Suprapubic skin (tissue), 4 donors: ENCODE measurements at places on chromosomes 3 and 15. TPM values are rescaled to one million over a fixed set of nuclear protein-coding genes. Genes with fewer than 3 reads are reported as not detected.

GRCh38 chr3:50484722-50485121, 18.7 kb downstream of the CACNA2D2 start:
- no peak for DNase-seq
- no peaks in the 10 kb centered on the region for H3K27me3 ChIP-seq
- no peaks in the 10 kb centered on the region for H3K36me3 ChIP-seq
- H3K27ac ChIP-seq = no peak overlapping the region

The BNIP2 gene
- 118 TPM for total RNA-seq

The LSMEM2 gene
- total RNA-seq = 0.30 TPM

The CDHR4 gene
- 0.45 TPM for total RNA-seq

GRCh38 chr15:62365795-62366442, 200.8 kb upstream of the C2CD4B start:
- H3K27ac ChIP-seq = no peak overlapping the region
- peaks cover 10% of the 10 kb centered on the region for H3K27me3 ChIP-seq
- no peaks in the 10 kb centered on the region for H3K36me3 ChIP-seq
- no peaks in the 10 kb centered on the region for H3K4me1 ChIP-seq
- no peak for DNase-seq

The CADPS gene
- 3.8 TPM for total RNA-seq

DNA sequence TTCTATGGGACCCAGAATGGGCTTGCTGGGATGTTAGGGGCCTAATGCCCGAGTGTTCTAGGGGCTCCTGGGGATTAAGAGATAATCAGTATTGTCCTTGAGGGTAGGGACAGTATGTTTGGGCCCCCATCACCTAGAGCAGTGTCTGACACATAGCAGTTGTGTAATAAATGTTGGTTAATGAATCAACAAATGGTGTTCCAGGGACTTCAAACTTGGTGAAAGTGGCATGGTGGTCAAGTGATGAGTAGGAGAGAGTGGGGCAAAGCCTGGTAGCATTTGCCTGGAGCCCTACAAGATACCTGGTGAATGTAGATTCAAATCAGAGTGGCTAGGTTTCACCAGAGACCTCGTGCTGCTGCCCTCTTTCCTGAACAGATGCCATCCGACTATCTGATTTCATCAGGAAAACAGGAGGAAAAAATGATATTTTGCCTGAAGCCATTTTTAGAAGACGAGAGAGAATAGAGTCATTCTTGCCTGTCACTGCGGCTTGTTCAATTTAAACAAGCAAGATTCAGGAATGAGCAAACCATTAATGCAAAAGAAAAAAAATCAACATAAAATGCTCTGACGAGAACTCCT, 117.3 kb downstream of the RPL22L1 start:
- no peak overlapping the region for H3K4me3 ChIP-seq
- DNase-seq = no peak
- H3K4me1 ChIP-seq = peaks cover 39% of the 10 kb centered on the region
- H3K36me3 ChIP-seq = no peaks in the 10 kb centered on the region

DNA sequence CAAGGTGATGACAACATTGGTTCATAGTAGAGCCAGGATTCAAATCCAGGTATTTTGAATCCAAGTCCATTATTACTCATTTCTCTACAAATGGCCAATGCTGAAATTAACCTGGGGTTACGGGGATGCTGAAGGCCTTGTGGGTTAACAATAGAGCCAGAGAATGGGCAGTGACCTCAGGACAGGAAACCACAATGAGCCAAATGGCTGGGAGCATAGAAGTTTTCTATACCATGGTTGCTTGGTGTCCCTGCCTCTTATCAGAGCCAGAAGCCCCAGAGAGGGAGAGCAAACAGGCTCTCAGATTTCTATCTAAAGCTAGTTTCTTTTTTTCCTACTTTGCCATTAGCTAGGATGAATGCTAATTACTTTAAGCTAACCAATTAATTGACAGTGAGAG, 82.3 kb downstream of the TNIK start:
- H3K4me3 ChIP-seq = no peak overlapping the region
- no peak overlapping the region for H3K27ac ChIP-seq
- H3K4me1 ChIP-seq = peaks cover 2% of the 10 kb centered on the region

The LRRC34 gene
- 0.56 TPM for total RNA-seq

- peaks cover 20% of the 10 kb centered on the region for H3K4me1 ChIP-seq
- no peaks in the 10 kb centered on the region for H3K36me3 ChIP-seq
- H3K27ac ChIP-seq = no peak overlapping the region
- no peak for DNase-seq
- no peak overlapping the region for H3K4me3 ChIP-seq
- no peaks in the 10 kb centered on the region for H3K27me3 ChIP-seq
Measured at GRCh38 chr3:168051070-168051469, 44.7 kb downstream of the GOLIM4 start.

DNA sequence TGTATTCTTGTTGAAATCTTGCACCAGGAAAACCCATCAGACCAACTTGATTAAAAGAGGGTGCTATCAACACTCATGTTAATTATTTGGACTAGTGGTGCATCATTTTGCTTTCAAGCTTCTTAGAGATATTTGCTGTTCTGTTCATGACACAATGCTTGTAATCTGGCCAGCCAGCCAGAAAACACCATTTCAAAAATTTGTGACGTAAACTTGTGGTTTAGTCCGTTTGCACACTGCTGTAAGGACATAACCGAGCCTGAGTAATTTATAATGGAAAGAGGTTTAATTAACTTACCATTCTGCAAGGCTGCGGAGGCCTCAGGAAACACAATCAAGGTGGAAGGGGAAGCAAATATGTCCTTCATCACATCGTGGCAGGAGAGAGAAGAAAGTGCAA, 374.3 kb upstream of the TGFBR2 start:
- H3K27me3 ChIP-seq = no peaks in the 10 kb centered on the region
- H3K27ac ChIP-seq = peak overlapping the region; percentile 18
- peaks cover 16% of the 10 kb centered on the region for H3K4me1 ChIP-seq
- H3K36me3 ChIP-seq = no peaks in the 10 kb centered on the region
- no peak for DNase-seq
- no peak overlapping the region for H3K4me3 ChIP-seq

DNA sequence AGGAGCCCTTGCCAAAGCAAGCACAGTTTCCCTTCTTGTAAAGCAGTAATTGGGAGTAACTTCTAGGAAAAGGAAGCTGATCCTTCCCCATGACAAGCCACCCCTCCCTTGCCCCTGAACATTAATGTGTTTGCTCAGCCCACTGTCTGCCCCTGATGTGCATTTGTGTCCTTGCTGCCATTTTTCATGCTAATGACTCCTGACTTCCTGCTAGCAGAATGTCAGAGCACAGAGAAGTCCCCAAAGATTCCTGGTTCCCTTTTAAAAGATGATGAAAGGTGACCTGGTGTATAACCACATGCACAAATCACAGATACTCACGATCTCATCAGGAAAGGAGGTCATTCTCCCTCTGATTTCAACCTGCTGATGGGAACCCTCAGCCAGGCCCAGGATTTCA, 44.2 kb upstream of the WNT5A start:
- H3K4me3 ChIP-seq = no peak overlapping the region
- DNase-seq = no peak
- H3K36me3 ChIP-seq = no peaks in the 10 kb centered on the region

The STARD5 gene
- 88.2 TPM for total RNA-seq

DNA sequence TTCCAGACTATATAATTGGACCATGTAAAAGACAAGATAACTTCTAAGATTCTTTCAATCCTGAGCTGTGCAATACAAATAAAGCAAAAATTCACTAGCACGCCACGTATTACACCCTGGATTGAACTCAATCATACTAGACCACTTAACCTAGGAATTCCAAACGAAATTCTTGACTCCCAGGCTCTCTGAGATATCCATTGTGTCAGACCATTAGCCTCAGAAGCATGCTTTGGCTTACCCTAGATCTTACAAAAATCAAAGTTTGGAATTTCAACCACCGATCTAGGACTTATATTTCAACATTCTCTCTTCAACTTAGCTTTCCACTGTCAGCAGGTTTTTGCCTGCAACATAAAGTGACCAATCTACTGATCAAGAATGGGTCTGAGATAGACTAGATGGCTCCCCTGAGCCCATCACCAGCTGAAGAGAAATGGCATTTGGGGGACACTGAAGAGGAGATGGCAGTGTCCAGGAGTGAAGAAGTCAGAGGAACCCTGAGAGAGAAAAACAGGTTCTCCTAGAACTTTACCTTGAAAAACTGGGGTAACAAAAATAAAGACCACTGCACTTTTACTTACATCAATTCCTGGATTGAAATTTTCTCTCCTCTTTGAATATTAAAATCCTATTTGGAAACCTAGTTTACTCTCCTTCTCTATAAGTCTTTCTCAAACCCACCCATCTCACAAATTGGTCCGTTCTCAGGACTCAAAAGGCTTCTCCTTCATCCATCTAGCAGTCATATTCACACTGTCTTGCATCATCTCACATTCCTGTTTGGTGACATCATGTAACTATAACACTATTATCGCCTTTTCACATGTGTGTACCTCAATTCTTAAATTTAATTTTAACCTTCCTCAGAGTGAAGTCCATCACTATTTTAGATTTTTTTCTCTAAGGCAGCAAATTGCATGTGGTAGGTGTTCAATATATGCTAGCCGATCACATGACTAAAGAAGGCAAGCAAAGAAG, 18.5 kb downstream of the CPNE4 start:
- no peak for DNase-seq
- H3K4me3 ChIP-seq = no peak overlapping the region
- no peaks in the 10 kb centered on the region for H3K36me3 ChIP-seq
- H3K4me1 ChIP-seq = no peaks in the 10 kb centered on the region
- peaks cover 5% of the 10 kb centered on the region for H3K27me3 ChIP-seq
- H3K27ac ChIP-seq = no peak overlapping the region

The CFAP100 gene
- not detected for total RNA-seq

- no peak for DNase-seq
- H3K27me3 ChIP-seq = no peaks in the 10 kb centered on the region
- peaks cover 17% of the 10 kb centered on the region for H3K4me1 ChIP-seq
Measured at GRCh38 chr3:192819001-192819569, 91.7 kb upstream of the FGF12 start.

The ECE2 gene
- total RNA-seq = not detected

The ST8SIA2 gene
- total RNA-seq = not detected

The PLCB2 gene
- 1.4 TPM for total RNA-seq

- no peak for DNase-seq
- peaks cover 4% of the 10 kb centered on the region for H3K4me1 ChIP-seq
- H3K27ac ChIP-seq = no peak overlapping the region
- no peaks in the 10 kb centered on the region for H3K36me3 ChIP-seq
Measured at GRCh38 chr15:98433346-98433745, 215.0 kb upstream of the IGF1R start.

DNA sequence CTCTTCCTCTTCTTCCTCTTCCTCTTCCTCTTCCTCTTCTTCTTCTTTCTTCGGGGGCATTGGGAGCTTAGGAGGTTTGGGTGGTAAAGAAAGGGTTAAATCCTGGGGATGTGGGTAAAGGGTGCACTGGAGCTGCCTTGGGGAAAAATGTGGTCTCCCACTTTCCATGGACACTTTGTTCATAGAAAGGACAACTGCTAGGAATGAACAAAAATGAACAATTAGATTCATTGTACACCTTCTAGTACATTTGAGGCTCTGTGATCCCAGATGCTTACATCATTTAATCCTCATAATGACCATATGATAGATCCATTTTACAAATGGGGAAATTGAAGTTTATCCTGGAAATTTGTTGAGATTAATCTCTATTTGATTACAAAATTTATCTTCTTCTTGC, 699.7 kb downstream of the TUSC7 start:
- no peak for DNase-seq
- no peak overlapping the region for H3K27ac ChIP-seq
- no peaks in the 10 kb centered on the region for H3K27me3 ChIP-seq
